ENCODE measurements at places on chromosomes 7 and 10. TPM values are rescaled to one million over a fixed set of nuclear protein-coding genes. Genes with fewer than 3 reads are reported as not detected.

The SLC26A5 gene
- total RNA-seq, result not detected

The RTKN2 gene
- 0.23 TPM for total RNA-seq

The PARD3 gene
- total RNA-seq, result 41.4 TPM

The CFAP69 gene
- total RNA-seq, result 19.4 TPM

The HOXA6 gene
- total RNA-seq, result not detected

The EBF3 gene
- total RNA-seq, result 8.8 TPM

The CXCL12 gene
- 235 TPM for total RNA-seq

The CRPPA gene
- total RNA-seq, result 1.2 TPM

The COBL gene
- not detected for total RNA-seq

The UCN3 gene
- total RNA-seq, result not detected

The LRMDA gene
- 2.3 TPM for total RNA-seq

The RAPGEF5 gene
- total RNA-seq, result 1.7 TPM

The OR2A5 gene
- total RNA-seq, result not detected

The EBLN1 gene
- not detected for total RNA-seq

The CHST3 gene
- 32.2 TPM for total RNA-seq

The PRLHR gene
- total RNA-seq, result not detected

The STEAP2 gene
- total RNA-seq, result 2.6 TPM

The VAX1 gene
- not detected for total RNA-seq

The MLXIPL gene
- total RNA-seq, result not detected

The TFPI2 gene
- total RNA-seq, result 166 TPM

The PON1 gene
- total RNA-seq, result not detected

The TBXAS1 gene
- 0.60 TPM for total RNA-seq

The FAM131B gene
- 0.98 TPM for total RNA-seq

The SCIN gene
- 0.23 TPM for total RNA-seq

The SSC4D gene
- 0.68 TPM for total RNA-seq

The HTR5A gene
- total RNA-seq, result not detected

The XRCC2 gene
- total RNA-seq, result 0.75 TPM

The FKBP9 gene
- total RNA-seq, result 474 TPM

The PTN gene
- 9.3 TPM for total RNA-seq

The DDC gene
- not detected for total RNA-seq

The MYO3A gene
- total RNA-seq, result not detected

The NODAL gene
- not detected for total RNA-seq

The OR2A1 gene
- 0.08 TPM for total RNA-seq

The FANK1 gene
- 13.9 TPM for total RNA-seq

The IDI2 gene
- total RNA-seq, result not detected

The NANOS1 gene
- 0.12 TPM for total RNA-seq

The HOXA11 gene
- not detected for total RNA-seq

The COL26A1 gene
- not detected for total RNA-seq

The FAM53B gene
- 15.6 TPM for total RNA-seq

The KIF11 gene
- total RNA-seq, result 6.5 TPM

Data from smooth muscle cell of the coronary artery (primary cell).